ENCODE measurements at places on chromosomes 7 and 10.

GRCh38 chr7:73734619-73735527 is 3.7 kb downstream of the ABHD11 start:
- peak; percentile 84 for DNase-seq

GRCh38 chr10:73894245-73894971 is 16.5 kb upstream of the PLAU start:
- peak; percentile 20 for DNase-seq

- no peak for DNase-seq
Measured at GRCh38 chr7:5207131-5207530, 17.1 kb downstream of the WIPI2 start.

DNA sequence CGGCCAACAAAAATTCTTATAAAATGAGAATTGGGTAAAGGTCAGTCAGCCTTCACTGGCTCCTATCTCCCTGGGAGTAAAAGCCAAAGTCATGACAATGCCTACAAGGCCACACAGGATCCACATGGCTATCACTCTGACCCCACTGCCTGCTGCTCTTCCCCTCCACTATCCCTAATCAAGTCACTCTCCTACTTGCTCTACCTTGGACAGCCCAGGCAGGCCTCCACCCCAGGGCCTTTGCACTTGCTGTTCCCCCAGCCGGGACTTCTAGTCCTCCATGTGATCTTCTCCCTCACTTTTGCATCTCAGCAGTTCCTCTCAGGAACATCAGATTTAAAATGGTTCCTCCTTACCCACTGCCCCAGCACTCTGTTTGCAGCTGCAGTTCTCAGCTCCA is 50.6 kb downstream of the PRR15 start:
- DNase-seq: no peak

GRCh38 chr10:96097865-96098264 is 32.2 kb upstream of the ZNF518A start:
- DNase-seq: no peak
